ENCODE measurements at places on chromosomes 4 and X.

DNA sequence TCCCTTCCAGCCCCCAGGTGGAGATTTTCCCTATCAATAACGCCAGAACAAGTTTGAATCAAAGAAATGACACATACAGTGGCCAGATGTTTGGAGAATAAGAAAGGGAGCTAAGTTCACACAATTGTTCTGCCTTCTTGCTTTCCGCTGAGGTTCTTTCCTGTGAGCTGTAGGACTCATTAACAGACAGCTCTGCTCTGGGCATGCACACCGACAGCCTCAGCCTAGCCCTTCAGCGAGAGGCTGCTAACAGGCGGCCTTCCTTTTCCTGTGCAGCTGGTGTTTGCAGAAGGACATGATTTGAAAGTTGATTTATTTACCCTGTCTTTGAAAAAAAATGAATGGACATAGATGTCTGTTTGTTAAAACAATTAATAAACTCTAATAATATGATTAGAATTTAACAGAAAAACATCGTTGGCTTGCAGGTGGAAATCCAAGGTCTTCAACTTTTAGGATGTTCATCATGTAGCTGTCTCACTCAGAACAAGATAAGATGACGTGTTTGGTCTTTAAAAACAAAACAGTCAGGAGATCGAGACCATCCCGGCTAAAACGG lies 183.3 kb downstream of the KDR start:
- peak; percentile 80 for DNase-seq

DNA sequence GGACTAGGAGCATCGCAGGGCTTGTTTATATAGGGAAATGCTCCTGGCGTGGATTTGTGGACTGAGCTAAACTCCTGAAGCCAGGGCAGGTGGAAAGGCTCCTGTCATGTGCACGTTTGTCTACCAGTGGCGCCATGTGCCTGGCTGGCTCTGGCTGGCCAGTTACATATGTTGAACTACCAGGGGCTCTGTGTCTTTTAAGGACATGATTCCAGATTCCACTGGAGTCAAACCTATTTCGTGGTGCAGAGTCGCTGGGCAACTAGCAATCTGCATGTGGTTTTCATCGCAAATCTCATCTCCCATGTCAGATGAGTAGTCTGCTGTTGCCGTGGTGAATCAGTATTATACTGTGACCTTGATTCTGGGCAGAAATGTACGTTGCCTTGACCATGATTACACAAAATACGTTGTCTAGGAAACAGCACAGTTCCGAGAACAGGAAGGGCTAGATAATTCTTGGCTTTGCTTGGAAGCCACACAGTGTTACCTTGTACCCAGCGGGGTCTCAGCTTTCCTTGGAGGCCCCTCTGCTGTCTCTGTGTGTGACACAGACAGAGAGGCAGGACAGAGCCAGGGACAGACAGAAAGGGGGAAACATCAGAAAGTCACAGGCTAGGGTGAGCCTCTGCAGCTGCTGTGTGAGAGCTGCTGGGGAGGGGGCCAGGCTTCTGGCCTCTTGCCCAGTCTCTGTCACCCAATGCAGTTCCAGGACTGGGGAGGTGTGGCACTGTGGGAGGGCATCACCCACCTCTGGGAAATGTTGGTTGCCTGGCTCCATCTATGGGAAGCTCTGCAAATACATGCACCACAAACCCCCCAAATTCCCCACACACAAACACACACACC lies 19.2 kb downstream of the PNMA6E start:
- DNase-seq = peak; percentile 42

DNA sequence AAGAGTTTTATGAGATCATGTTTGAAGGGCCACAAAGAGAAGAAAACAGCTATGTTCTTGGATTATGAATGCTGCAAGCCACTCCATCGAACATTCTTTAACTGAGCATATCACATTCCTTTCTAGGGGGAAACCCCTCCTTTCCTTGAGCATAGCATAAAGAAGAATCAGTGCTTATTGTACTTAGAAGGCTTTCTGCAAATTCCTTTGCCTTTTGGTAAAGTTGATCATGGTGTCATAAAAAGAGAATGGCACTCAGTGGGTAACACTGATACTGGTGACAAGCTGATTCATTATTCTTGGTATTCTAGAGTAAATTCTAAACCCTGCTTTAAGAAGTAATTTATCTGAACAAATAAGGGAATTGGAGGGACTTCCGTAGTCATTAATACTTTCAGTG lies 88.5 kb upstream of the GPR34 start:
- no peak for DNase-seq

DNA sequence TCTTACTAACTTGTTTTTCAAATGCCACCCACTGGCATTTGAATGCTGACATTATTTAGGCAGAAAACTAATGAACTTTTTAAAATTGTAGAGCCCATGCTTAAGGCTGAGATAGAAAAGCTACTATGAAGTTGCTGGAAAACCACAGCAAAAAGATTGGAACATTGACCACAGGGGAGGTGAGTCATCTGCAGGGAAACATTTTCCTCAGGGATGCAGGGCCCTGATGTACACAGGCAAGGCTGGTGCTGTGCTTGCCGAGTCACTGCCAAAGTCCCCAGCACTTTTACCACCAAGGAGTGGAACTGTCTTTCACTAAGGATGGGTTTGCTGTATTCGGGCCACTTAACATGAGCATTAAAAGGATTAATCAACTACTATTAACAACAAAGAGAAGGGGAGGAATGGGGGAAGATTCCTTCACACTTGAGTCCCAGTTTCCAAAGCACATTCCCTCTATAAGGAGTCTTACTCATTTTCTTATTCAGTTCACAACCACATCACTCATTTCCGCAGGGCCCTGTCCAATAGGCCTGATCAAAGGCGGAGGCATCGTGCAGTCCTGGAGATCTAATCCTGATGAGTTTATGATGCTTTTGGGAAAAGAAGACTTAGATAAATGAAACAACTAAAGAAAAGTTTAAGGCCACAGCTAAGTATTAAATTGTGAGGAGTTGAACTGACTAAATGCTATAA lies 202.9 kb upstream of the NPY2R start:
- no peak for DNase-seq

- no peak for DNase-seq
These were observed 37.1 kb downstream of the FSTL5 start for GRCh38 chr4:162126729-162127128.

DNA sequence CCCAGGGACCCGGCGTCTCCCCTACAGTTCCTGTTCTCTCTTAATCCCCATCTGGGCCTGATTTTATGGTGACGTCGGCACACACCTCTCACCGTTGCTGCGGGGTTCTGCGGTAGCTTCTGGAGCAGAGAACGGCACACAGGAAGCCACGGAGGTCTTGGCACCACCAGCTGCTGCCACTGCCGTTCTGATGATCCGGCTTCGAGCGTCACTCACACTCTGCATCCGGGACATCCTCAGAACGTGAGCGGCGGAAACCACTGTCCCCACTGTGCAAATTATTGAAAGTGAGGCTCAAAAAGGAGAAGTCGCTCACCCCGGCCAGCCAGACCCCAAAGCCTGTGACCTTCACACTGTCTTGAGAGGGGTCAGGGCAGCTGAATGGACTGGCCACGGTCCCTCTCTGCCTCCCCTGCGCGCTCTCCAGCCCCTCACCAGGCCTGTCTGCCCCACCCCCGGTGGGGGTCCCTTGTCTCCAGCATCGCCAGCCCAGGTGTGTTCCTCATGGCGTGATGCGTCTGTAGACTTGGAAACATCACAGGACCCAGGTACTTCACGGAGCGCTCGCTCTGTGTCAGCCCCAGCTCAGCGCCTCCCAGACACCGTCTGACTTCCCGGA lies 201.1 kb downstream of the AFAP1 start:
- no peak for DNase-seq

GRCh38 chr4:41839916-41840854 lies 91.7 kb upstream of the PHOX2B start:
- DNase-seq = no peak

- no peak for DNase-seq
These were observed 455.4 kb upstream of the ADGRL3 start for GRCh38 chr4:60744767-60745166.

- DNase-seq = no peak
These were observed 495.6 kb upstream of the ZFP42 start for GRCh38 chr4:187499956-187500355.

DNA sequence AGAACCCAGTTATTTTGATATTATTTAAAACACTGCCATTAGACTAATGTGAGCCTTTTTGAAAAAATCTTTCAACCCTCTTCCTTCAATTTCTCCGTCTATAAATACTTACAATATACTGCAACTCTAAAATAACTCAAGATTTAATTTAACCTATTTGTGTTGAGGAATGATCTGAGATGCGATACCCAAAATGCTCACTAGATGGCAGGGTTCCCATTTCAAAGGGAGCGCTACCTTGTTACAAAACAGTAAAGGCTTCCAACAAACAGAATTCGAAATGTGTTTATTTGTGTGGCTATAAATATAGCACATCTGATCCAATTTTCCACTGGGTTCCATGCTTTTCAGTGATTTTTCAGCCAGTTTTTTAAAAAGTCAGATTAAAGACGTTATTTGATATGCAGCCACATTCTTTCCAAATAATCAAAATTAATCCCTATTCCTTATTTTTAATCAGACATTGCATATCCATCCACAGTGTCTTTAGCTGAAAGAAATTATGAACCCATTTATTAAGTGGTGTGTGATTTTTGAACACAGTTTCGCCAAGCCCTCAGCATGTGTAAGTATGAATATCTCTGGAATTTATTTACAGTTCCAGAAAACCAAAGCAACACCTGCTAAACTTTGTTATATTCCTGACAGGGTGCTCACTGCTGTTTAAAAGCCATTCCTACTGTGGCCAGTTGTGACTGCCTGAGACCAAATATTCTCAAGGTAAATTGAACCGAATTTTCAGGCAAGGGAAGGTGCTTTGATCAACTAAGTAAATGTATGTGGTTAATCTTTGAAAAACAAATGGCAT lies 668.0 kb upstream of the LCORL start:
- DNase-seq = no peak

- DNase-seq = no peak
These were observed 2.6 kb downstream of the LSM6 start for GRCh38 chr4:146178126-146178525.

GRCh38 chrX:85698921-85699320 lies 319.5 kb upstream of the POF1B start:
- DNase-seq = no peak

DNA sequence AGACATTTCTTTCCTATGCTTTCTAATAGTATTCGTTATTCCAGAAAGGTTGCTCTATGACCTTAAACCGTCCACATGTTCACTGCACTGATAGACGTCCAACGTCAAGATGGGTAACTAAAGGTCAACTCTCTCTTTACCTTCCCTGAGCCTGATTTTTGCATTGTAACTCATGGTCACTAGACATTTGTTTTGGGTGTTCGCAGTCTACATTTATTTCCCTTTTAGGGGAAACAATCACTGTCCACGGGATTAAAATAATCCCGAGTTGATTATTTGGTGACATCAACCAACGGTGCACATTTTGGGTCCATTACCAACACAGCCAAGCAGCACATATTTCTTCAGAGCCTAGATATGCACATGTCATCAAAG lies 540 bp upstream of the HADH start:
- no peak for DNase-seq

GRCh38 chrX:124117325-124117724 lies 155.8 kb downstream of the STAG2 start:
- DNase-seq = no peak

DNA sequence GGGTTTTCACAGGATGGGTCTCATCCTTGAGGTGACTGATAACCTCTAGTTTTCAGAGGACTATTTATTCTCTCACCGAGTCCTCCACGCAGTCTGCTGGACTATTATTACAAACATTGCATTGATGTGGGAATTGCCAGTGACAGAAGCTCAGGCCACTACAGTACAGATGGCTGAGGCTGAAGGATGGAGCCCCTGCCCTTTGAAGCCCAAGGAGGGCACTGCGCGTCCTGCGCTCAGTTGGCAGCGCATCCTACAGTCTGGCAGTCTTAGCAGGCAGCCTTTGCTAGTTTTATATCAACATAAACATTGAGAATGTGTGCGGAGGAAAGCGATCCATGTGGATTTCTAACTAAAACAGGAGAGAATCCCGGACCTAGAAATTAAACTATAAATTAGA lies 1.5 kb upstream of the RELL1 start:
- DNase-seq = no peak

- DNase-seq = no peak
These were observed 3.4 kb downstream of the AKAP14 start for GRCh38 chrX:119899125-119899524.

- DNase-seq = peak; percentile 6
These were observed 242.3 kb upstream of the PPARGC1A start for GRCh38 chr4:24131954-24132673.

- DNase-seq = peak; percentile 12
These were observed 739.4 kb upstream of the TENM3 start for GRCh38 chr4:181503687-181504390.

GRCh38 chr4:152778656-152779512 lies 646 bp downstream of the TIGD4 start:
- DNase-seq = no peak

GRCh38 chr4:128690011-128690410 lies 119.5 kb upstream of the JADE1 start:
- no peak for DNase-seq

- DNase-seq = no peak
These were observed 411.3 kb downstream of the FAT4 start for GRCh38 chr4:125725957-125726525.

DNA sequence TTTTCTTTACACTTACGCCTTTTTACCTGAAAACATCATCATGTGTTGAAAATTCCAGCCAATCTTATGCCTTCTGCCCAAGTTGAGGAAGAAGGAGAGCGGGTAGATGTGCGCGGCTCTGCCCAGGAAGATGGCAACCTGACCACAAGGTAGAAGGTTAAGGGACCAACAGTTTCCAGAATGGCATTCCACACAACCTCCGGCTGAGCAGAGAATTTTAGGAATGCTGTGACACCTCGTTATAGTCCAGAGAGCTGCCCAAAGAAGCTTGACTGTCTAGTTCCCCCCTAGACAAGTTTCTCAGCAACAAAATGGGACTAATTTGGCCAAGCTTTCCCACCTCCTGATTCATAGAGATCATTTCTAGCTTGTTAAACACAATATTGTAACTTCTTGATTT lies 75.1 kb downstream of the CHST7 start:
- no peak for DNase-seq

GRCh38 chr4:4574792-4575191 lies 32.9 kb upstream of the STX18 start:
- DNase-seq = no peak

- no peak for DNase-seq
These were observed 56.4 kb upstream of the DDIT4L start for GRCh38 chr4:100246697-100247096.

- DNase-seq = no peak
These were observed 97.5 kb downstream of the ANK2 start for GRCh38 chr4:113146876-113147358.

DNA sequence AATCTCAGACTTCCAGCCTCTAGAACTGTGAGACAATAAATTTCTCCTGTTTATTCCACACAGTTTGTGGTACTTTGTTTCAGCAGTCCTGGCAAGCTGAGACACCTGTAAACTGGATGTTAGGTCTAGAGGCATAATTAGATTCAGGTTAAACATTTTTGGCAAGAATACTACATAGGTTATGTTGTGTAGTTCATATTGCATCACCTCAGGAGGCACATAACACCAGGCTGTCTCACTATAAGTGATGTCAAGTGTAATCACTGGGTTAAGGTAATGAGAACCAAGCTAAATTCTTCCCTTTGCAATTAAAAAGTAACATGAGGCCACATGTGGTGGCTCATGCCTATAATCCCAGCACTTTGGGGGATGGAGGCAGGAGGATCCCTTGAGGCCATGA lies 214.2 kb downstream of the ZNF674 start:
- no peak for DNase-seq
